CD4-positive, alpha-beta T cell treated with Interleukin-15 for 4 hours (primary cell): ENCODE measurements at places on chromosomes 4 and X.

DNA sequence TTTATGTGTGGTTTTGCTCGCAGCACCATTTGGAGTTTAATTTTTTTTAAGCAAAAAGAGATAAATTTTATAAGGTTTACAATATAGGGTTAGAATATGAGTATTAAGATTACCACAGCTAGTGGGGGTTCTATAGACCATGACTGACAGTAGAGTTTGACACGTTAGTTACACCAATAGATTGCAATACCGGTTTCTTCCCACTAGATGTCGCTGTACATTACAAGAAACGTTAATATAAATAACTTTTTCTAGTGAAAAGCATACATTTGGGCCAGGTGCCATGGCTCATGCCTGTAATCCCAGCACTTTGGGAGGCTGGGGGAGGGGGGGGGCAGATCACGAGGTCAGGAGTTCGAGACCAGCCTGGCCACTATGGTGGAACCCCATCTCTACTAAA is 433.6 kb downstream of the MAGEB5 start:
- no peak for DNase-seq

DNA sequence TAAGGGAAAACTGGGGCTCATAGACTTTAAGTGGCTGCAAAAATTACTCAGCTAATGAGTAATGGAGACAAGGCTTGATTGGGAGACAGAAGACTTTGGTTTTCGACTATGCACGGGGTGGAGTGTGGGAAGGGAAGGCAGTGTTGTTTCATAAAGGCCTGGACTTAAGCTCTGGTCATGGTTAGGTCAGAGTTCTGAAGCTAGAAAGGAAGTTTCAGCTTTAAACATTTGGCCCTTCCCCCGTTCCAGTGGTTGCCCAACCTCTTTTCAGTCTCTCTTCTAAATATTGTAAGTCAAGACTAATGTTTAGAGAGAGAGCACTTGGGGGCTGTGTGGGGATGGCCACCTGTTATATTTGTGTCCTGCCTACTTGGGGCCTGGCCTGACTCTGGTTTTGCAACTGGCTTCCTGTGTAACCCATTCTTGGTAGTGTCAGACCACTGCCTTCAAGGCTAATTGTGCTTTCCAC is 21.0 kb downstream of the MSN start:
- no peak for DNase-seq

- DNase-seq = no peak
Observed at GRCh38 chr4:100348473-100348872, 158.2 kb upstream of the DDIT4L start.

DNA sequence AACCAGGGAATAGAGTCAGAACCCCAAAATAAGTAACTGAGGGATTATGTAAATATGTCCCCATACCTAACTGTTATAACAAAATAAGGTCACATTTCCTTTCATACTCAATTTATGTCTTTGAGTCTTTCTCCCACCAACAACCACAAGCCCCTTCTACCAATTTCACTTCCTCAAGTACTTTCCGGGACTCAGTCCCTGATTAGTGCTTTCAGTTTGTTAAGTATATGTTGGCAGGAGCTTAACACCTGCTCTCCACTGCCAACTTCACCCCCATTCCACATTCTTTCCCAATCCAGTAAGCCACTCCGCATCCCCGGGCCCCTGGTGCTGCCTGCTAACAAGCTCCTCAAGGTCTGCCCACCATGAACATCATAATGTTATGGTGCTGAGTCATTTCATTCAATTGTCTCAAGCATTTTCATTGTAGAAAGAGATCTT is 71.3 kb upstream of the SPRY1 start:
- no peak for DNase-seq

- DNase-seq = no peak
Observed at GRCh38 chr4:146033149-146033548, 94.5 kb upstream of the ZNF827 start.

- no peak for DNase-seq
Observed at GRCh38 chrX:107168257-107168656, 38.0 kb downstream of the NUP62CL start.

DNA sequence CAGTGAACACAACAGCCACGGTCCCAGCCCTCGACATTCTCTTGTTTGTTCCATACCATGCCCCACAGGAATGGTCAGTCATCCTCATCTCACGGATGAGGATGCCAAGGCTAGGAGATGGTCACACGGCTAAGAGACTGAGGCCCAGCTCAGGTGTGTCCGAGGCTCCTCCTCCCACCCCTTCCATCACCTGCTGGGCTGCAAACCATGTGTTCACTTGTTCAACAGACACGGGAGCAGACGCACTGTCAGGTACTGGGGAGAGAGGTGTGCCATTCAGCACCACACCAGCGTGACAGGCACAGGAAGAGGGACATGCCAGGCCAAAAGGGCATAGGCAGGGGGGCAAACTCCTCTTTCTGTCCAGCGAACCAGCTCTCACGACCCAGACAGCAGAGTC is 45.9 kb downstream of the ABLIM2 start:
- no peak for DNase-seq

DNA sequence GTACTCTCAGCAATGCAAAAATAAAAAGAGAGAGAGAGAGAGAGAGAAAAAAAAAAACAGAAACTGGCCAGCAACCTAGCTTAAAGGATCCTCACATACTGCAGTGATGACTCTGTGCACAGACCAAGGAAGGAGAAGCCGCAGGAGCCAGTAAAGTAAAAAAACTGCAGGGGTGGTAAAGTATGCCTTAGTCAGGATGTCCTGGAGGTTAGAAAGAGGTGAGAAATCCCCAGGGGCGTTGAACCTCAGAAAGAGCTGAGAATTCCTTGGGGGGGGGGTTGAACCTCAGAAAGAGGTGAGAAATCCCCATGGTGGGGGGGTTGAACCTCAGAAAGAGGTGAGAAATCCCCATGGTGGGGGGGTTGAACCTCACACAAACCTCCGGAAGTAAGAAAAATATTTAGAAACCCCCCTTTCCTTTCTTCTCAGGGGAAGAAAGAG is 48.0 kb downstream of the MAGEA9 start:
- DNase-seq = peak; percentile 50

DNA sequence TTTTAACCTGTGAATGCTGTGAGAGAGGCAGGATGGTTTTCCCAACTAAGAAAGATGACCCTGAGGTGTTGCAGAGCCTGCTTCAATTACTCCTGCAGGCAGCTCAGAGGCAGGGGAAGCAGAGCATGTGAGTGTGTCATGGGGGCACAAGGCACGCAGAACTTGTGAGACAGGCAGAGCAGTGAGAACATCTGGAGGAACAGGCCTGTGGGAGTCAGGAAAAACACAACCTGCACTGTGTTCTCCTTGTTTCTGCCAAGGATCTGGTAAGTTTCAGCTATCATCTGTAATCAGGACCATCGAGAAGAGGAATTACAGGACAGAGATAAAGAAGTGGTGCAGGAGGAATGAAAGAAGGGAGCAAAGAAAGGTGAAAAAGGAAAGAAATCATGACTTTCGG is 741.8 kb upstream of the INTU start:
- DNase-seq = no peak

- DNase-seq = no peak
Observed at GRCh38 chr4:15250021-15250441, 177.8 kb upstream of the C1QTNF7 start.

GRCh38 chr4:36288731-36289426 is 7.5 kb downstream of the DTHD1 start:
- no peak for DNase-seq

DNA sequence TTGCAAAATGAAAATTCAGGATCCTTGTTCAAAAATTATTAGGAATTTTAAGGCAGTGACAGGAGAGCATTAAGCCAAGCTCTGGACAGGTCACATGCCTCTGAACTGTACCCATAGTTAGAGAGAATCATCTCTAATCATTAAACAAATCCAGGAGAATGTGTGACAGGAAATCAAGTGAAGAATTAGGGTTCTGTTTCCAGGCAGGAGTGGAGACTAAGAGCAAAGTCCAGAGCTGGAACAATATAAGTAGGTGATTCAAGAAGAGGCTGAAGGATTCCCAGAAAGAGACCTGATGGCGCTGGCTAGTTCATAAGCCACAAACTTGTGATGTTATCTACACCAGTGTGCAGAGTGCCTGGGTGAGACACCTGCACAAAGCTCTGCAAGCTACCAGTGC is 104.6 kb upstream of the PRKG2 start:
- DNase-seq = no peak

- no peak for DNase-seq
Observed at GRCh38 chr4:121283319-121283718, 97.5 kb downstream of the QRFPR start.

DNA sequence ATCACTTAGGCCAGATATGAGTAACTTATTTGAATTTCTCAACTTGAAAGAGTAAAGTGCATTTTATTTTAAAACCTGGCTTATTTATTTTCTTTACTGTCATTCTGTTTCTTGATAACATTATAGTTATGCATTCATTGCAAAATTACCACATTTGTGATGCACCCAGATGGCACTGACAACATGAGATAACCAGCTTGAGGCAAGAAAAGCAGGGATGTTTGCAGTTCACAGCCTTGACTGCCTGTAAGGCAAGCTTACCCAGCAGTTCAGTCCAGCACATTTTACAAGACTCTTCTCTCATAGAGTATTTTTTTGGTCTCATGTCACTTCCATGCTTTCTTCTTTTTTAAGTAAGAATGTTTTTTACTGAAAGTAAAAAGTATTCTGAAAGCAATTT is 25.3 kb upstream of the EPGN start:
- DNase-seq = no peak

GRCh38 chr4:118807659-118808058 is 28.3 kb downstream of the SEC24D start:
- no peak for DNase-seq

DNA sequence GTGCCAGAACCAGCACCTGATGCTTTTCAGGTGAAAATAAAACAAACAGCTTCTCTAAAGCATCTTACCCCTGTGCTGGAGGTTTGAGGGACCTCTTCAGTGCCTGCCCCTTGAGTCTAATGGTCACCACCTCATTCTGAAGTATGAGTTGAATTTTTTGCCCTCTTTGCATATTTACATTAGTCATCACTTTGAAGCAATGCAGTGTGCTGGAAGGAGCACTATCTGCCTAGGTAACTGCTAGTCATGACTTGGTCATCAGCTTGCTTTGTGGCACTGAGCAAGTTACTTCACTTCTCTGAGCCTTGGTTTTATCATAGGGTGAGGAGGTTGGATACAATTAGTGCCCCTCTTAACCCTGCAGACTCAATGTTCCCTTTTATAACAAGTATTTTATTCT is 44.9 kb downstream of the SPATA18 start:
- DNase-seq = no peak

GRCh38 chrX:153763989-153764755 is at the start of gene PLXNB3:
Gene PLXNB3 (plus strand): TSS chrX:153764249. CDS start chrX:153765536, 1,287 bp downstream.
- DNase-seq = peak; percentile 73

DNA sequence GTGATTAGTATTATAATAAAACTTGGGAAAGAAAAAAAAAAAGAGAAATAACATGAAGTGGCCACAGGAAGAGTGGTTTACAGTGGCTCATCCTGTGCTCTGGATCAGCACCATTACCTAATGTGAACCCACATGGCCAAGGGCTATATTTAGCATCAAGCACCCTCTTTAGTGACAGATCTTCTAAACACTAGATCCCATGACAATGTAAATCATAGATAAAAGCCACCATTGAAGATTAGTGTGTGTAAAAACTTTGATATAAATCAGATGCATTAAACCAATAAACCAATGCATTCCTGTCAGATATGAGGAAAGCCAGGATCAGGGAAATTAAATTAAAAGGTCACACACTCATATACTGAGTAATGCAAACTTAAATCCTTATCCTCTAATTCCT is 400.6 kb upstream of the MAGEB18 start:
- DNase-seq = no peak

DNA sequence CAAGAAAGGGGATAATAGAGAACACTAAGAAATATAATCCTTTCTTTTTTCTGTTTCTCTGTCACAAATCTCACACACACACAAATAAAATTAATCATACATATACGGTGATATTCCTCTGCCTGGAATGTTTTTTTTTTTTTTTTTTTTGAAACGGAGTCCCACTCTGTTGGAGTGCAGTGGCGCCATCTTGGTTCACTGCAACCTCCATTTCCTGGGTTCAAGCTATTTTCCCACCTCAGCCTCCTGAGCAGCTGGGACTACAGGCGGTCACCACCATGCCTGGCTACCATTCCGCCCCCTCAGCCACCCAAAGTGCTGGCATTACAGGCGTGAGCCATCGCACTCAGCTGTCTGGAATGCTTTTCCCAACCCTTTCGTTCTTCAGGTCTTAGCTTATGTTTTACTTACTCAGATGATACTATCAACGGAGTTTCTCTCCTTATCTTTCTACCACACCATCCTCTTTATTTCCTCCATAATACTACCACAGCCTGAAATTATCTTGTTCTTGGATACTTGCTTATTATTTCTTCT is 69.3 kb downstream of the ANKRD17 start:
- no peak for DNase-seq

- DNase-seq = no peak
Observed at GRCh38 chr4:1795299-1796195, 2.5 kb downstream of the FGFR3 start.

DNA sequence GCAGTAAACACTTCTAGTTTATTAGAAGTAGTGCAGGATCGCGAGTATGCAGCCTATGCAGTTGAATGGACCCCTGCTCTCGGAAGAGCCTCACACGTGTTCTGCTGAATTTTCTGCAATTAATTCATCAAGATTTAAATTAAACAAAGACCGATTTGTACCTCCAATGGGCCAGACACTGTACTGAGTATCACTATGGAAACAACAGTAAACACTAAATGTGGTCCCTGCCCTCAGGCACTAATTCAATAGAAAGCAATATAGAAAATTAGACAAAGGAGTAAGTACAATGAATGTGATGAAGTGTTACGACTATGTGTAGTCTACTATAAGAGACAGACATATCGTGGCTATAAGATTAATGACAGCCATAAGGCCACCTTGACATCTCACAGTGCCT is 740.3 kb upstream of the FRG1 start:
- no peak for DNase-seq

GRCh38 chr4:147599206-147599605 is 18.0 kb upstream of the TMEM184C start:
- DNase-seq = no peak

DNA sequence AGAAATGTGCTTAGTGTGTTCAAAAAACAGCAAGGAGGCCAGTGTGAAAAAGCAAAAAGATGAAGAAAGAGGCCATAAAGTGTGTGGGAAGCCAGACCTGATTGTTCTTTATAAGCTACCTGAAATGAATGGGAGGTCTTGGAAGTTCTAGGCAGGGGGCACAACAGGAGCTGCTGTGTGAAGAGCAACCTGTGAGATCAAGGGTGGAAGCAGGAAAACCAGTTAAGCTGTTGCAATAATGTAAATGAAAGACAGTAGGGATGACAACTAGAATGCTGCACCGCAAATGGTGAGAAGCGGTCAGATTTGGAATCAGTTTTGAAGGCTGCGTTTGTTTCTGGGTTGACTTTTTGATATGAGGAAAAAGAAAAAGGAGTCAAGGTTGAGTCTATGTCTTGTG is 123.5 kb downstream of the TMEM144 start:
- DNase-seq = no peak

DNA sequence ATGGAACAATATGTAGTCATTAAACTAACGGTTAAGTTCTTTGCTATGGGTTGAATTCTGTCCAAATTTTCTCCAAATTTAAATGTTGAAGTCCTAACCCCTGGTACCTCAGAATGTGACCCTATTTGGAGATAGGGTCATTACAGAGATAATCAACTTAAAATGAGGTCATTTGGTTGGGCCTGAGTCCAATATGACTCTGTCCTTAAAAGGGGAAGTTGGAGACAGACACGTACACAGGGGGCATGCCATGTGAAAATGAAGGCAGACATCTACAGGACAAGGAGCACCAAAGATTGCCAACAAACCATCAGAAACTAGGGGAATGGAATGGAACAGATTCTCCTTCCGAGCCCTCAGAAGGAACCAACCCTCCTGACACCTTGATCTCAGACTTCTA is 492.0 kb upstream of the FTHL17 start:
- DNase-seq = no peak

GRCh38 chrX:116204932-116205331 is 34.4 kb downstream of the AGTR2 start:
- no peak for DNase-seq
